ENCODE measurements at places on chromosomes 2 and 18.

GRCh38 chr2:177692783-177693269 lies 300.3 kb downstream of the AGPS start:
- DNase-seq = no peak

DNA sequence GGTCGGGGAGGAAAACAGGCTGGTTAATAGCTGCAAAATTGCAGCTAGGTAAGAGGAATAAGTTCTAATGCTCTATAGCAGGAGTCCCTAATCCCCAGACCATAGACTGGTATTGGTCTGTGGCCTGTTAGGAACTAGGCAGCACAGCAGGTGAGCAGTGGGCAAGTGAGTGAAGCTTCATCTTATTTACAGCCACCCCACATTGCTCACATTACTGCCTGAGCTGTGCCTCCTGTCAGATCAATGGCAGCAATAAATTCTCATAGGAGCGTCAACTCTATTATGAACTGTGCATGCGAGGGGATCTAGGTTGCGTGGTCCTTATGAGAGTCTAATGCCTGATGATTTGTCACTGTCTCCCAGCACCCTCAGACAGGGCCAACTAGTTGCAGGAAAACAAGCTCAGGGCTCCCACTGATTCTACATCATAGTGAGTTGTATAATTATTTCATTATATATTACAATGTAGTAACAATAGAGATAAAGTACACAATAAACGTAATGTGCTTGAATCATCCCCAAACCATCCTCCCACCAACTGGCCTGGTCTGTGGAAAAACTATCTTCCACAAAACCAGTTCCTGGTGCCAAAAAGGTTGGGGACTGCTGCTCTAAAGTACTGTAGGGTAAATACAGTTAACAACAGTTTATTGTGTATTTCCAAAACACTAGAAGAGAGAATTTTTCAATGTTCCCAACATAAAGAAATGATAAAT lies 91.7 kb upstream of the TFCP2L1 start:
- no peak for DNase-seq

- no peak for DNase-seq
Measured at GRCh38 chr2:220273082-220273481, 645.7 kb downstream of the SLC4A3 start.

DNA sequence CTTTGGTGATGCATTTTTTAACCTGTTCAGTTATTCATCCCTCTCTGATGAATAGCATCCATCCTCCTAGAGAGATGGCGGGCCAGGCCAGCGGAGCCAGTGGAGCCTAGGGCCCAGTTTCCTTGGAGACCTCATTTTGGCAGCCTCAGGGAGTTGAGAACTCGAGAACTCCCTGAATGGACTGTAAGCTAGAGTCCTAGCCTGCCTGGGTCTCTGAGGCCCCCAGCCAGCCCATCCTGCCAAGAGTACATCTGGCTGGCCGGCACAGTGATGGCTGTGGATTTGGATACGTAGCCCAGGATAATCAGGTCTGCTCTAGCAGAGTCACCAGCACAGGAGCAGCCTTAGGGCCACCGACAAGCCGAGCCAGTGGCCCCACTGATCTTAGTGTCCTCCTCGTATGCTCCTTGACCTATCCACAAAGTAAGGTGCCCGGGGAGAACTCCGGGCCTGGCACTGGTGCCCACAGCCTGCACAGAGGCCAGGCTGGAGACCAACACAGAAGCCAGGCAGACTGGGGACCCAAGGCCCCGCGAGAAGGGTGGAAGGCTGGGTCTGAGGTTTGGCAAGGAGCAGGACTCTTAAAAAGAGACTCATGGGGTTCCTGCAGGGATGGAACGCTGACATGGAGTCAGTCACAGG lies 110.5 kb upstream of the MCFD2 start:
- DNase-seq = no peak

- DNase-seq = no peak
Measured at GRCh38 chr18:74530584-74530862, 3.8 kb upstream of the CNDP1 start.

DNA sequence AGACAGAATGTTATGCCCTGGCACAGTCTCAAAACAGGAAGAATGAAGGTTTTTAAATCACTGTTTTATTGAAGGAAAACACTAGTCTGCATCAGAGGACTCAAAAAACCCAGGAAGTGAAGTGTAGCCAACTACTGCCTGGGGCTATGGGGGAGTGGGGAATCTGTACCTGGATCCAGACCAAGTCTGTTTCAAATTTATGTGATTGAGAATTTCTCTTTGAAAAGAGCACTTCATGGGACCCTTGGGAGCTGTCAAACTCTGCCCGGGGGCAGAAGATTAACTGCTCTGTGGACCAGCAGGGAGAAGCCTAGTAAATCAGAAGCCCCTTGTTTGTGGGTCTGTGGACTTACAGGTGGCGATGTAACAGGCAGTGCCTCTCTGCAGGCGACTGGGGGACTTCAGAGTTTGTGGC lies 45.3 kb upstream of the TANC1 start:
- DNase-seq = no peak

- DNase-seq = no peak
Measured at GRCh38 chr2:220394433-220394832, 767.0 kb downstream of the SLC4A3 start.

GRCh38 chr2:28729698-28730097 lies 21.9 kb upstream of the PPP1CB start:
- DNase-seq = no peak

- DNase-seq = no peak
Measured at GRCh38 chr2:120384486-120385354, 38.8 kb downstream of the INHBB start.

DNA sequence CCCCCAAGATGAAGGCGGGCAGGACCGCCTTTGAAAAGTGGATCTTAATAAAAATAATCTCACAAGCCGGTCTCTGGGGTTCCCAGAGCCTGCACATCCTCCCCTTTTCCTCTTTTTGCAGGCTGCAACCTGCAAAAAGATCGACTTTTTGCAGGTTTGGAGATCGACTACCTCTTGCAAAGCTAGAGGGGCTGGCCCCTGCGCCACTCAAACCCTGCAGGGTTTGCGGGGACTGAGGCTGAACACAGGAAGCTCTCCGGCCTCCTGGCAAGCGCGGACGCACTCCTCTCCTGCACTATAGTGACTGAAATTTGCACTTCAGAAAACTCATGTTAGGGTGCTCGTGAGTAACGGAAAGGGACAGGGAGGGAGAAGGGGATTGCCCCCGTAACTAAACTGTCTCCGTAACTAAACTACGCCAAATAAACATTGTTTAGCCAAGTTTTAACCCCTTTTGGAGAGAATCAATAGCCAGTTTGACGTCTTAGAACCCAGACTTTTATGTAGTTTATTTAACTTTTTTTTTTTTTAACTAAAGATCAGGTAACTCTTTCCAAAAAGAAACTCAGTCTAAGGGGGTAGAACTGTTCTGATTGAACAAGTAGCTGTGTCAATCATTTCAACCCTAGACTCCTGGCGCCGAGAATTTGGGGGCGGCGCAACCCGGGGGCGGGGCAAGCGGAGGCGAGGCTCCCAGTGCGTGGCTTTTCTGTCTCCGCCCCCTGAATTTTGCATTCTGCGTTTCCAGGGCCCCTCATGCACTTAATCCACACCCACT lies 2.5 kb downstream of the IGFBP5 start:
- DNase-seq = peak; percentile 92

DNA sequence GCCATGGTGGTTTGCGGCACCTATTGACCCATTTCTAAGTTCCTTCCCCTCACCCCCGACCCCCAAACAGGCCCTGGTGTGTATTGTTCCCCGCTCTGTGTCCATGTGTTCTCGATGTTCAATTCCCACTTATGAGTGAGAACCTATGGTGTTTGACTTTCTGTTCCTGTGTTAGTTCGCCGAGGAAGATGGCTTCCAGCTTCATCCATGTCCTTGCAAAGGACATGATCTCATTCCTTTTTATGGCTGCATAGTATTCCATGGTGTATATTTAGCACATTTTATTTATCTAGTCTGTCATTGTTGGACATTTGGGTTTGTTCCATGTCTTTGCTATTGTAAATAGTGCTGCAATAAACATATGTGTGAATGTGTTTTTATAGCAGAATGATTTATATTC lies 183.6 kb downstream of the GBX2 start:
- DNase-seq = no peak

GRCh38 chr2:144972676-144973075 lies 452.8 kb upstream of the ZEB2 start:
- DNase-seq = no peak

- DNase-seq = no peak
Measured at GRCh38 chr18:27843783-27844777, 332.9 kb downstream of the CDH2 start.

DNA sequence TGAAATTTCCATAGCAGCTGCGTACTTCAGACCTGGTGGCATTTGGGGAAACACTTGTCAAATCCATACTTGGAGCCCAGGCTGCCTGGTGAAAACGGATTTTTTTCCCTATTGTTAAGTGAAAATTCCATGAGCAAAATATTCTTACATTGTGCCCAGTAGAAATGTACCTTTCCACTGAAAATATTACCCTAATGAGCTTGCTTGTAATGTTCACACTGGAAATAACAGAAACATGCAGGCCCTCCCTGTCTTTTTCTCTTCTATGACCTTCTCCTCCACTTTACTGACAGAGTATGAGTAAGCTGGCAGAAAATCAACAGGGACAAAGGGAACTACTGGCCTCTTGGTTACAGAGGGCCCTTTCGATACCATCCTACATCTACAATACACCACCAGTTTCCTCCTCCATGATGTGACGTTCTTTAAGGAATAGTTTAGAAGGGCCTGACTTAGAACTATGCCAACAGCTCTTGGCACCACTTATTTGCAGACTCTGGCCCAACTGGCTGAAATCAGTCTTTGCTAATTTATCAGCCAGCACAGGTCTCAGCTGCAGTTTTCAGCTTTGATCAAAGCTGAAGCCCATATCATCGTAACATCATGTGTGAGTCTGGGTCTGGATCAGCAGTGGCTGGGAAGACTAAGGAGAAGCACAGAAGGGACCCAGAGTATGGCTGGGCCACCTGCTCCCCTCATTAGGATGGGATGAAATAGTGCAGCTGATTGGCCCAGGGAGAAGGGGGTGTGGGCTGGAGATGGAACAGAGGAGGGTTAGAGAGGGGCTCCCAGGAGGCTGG lies 272.2 kb upstream of the ID2 start:
- no peak for DNase-seq

DNA sequence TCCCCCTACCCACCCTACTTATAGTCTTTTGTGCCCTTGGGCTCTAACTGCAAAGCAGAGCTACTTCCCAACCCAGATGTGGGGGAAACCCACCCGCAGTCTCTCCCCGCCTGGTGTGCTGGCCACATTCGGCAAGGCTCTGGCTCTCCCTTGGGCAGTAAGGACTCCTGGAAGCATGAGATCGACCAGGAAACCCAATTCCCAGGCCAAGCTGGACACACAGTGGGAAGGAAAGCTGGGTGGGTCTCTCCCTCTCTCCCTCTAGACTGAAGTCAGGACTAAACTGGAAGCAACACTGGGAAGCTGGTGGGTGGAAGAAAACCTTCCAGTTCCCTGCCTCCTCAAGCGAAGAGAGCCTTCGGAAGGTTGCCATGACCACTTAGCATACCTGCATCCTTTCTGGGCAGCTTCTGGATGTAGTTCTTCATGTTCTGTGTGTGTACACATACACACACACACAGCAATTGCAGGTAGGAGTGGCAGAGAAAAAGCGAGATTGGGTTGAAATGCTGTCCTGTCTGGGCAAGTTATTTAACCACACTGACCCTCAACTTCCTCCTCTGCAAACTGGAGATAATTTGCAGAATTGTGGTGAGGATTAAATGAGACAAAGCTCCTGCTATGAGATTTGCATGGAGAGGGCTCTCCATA lies 33.9 kb downstream of the ZBTB7C start:
- DNase-seq = no peak

DNA sequence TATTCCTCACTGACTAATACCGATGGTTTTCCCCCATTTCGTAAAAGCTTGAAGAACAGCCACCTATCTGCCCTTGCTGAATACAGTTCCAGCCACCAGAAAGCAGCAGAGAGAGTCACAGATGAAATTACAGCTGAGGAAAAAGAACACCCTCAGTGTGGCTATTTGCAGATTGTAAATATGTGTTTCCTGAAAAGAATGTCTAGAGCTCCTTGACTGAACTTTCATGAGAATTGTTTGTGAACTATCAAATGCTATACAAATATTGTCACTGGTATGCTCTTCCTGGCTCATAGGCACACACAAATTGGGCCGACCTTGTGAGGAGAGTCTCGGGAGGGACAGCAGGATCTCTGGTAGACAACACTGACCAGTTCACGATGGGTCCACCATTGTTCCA lies 58.1 kb upstream of the TTC39C start:
- no peak for DNase-seq

DNA sequence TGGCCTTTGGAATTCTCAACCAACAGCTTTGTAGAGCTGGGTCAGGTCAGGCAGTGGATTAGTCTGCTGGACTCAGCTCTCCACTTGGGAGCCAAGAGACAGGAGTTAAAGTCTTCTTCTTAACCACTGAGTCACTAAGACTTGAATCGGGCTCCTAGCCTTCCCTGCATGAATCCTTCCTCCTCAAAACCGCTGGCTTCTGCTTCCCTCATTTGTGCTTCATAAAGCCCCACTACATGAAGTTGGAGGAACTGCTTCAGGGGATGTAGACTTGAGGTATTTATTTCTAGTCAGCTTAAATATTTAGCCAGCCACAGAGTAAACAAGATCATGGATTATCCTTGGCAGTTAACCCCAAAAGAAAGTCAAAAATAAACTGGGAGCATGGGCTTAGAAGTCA lies 536.3 kb upstream of the TNP1 start:
- DNase-seq = no peak

- DNase-seq = no peak
Measured at GRCh38 chr2:127637725-127638252, 8.2 kb upstream of the GPR17 start.

DNA sequence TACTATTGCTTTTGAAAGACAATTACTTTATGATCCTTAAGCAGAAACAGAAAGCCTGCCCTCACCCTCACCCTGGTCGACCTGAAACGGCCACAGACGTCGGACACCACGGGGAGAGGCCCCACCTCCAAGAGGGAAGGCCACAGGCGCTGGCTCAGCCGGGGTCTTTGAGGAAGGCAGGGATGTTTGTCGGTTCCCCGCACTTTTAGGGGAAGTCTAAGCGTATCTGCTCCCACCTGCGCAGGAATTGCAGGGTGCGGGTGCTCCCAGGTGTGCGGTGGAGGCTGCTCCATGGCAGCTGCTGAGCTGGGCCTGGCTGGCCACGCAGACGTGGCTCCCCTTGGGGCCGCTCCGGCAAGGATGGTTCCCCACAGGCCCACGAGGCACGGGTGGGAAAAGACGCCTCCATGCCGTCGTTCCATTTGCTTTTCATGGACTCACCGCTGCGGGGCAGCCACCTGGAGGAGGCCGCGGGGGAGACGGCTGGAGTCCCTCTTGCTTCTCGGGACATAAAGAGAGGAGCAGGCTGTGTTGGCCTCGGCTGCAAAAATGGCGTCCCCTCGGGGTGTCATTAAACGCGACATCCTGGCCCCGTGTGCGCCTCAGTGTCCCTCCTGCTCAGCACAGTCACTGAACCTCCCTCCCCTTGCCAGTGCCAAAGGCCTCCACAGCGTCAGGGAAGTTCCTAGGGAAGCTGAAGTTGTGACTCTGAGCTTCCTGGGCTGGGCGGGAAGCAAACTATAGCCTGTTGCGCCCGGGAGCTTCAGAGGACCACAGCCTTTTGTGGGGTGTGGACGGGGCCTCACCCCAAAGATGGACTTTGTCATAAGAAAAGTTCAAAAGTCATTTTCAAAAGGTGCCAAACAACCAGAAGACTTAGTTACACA lies 63.4 kb downstream of the NFATC1 start:
- DNase-seq = no peak

GRCh38 chr18:57798713-57799373 lies 4.3 kb downstream of the ATP8B1 start:
- no peak for DNase-seq
